Effector memory CD4-positive, alpha-beta T cell (primary cell): ENCODE measurements at places on chromosomes 13 and 19.
A peak's percentile ranks its signal among the peaks of the same experiment; 100 is the strongest.

DNA sequence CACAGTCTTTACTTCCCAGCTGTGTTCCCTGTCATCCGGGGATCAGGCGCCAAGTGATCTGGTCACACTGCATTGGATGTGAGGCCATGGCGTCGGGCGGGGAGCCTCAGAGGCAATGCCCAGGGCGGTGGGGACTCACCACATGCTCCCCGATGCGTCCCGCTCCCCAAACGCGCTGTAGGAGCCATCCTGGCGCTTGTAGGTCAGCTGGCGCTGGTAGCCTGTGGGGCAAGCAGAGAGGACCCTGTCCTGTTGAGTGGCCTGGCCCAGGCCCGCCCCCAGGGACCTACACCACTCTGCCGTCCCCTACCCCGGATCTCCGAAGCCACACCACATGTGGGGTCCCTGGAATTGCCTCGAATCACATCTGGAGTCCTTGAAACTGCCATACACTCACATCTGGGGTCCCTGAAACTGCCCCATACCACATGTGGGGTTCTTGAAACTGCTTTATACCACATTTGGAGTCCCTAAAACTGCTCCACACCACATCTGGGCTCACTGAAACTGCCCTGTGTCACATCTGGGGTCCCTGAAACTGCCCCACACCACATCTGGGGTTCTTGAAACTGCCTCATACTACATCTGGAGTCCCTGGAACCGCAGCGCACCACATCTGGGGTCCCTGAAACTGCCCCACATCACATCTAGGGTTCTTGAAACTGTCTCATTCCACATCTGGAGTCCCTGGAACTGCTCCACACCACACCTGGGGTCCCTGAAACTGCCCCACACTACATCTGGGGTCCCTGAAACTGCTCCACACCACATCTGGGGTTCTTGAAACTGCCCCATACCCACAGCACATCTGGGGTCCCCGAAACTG is 33.2 kb downstream of the F2RL3 start:
- DNase-seq = no peak
- H3K4me1 ChIP-seq = no peaks in the 10 kb centered on the region
- H3K27me3 ChIP-seq = no peaks in the 10 kb centered on the region
- no peak overlapping the region for H3K27ac ChIP-seq
- H3K4me3 ChIP-seq = no peak overlapping the region

- peak overlapping the region; percentile 49 for H3K4me3 ChIP-seq
- H3K27ac ChIP-seq = peak overlapping the region; percentile 62
- H3K4me1 ChIP-seq = peaks cover 66% of the 10 kb centered on the region
- H3K27me3 ChIP-seq = no peaks in the 10 kb centered on the region
Measured at GRCh38 chr19:1266916-1267476, 2.1 kb upstream of the CIRBP start.

GRCh38 chr13:31160857-31161556 is 697 bp downstream of the HSPH1 start:
- no peaks in the 10 kb centered on the region for H3K36me3 ChIP-seq
- peak; percentile 27 for DNase-seq
- peak overlapping the region; percentile 95 for H3K4me3 ChIP-seq
- H3K27me3 ChIP-seq = no peaks in the 10 kb centered on the region
- H3K27ac ChIP-seq = peak overlapping the region; percentile 90

DNA sequence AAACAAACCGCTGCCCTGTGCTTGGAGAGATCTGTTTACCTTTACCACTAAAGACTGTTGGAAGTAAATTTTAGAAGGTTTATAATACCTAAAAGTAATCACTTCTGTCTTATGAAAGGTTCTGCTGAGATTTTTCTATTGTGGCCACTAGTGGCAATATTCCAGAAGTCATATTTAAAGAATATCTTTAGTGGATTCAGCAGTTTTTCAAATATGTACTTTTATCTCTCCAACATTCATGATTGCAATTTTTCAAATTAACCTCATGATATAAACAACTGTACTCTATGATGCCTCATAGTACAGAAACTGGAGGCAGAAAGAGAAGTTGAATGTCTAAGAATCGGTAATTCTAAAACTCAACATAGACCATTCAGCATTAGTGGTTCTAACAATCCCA is 53.2 kb upstream of the USPL1 start:
- H3K4me3 ChIP-seq = no peak overlapping the region
- DNase-seq = no peak

DNA sequence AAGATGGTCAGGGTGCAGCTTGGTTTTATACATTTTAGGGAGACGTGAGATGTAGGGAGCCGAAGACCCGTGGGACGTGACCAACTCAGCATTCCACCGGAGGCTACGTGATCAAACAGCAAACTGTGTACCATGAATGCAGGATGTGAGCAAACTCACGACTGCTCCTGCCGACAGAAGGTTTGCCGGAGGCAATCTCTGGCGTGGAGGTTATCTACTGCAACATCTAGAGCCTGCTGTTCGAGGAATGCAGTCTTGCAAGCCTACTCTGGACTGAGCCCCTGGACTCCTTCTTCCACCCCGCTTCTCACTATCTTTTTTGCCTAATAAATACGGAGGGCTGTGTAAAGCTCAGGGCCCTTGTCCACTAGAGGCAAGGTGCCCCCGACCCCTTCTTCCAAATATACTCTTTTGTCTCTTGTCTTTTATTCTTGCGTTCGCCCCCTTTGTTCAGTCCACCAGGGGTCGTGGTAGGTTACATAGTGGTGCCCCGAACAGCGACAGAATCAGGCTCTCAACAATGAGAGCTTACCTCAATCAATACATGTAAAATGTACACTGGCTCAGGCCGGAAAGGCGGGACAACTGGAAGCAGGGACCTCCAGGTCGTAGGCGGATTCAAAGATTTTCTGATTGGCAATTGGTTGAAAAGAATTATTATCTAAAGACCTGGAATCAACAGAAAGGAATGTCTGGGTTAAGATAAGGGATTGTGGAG is 8.9 kb upstream of the OR1I1 start:
- DNase-seq = no peak
- H3K4me3 ChIP-seq = no peak overlapping the region
- no peaks in the 10 kb centered on the region for H3K4me1 ChIP-seq
- no peak overlapping the region for H3K27ac ChIP-seq
- H3K27me3 ChIP-seq = no peaks in the 10 kb centered on the region

DNA sequence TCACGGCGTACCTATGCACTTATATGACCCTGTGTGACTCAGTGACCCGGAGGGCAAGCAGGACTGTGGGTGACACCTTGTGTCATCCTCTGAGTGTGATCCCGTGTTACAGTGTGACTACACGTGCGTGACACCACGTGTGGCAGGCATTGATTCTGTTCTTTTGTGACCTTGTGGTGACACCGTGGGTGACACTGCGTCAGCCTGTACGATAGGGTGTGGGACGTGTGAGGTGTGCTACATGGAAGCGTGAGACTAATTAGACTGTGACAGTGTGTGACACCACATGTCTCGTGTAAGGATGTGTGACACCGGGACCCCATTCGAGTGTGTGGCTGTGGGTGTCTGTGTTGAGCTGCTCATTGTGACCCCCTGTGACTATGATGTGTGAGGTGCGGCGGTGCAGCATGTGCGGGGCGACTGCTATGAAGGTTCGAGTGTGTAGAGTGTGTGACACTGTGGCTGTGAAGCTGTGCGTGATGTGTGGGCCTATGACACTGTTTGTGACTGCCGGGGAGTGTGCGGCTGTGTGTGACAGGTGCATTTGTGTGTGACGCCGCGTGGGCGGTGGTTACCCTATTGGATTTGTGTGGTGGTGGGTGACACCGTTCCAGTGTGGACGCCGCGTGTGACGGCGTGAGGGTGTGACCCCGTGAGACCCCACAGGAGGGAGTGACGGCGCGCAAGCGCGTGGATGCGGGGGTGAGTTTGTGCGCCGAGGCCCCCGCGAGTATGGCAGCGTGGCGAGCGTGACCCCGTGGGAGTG is 399 bp upstream of the SPTBN4 start:
- no peaks in the 10 kb centered on the region for H3K27me3 ChIP-seq
- no peaks in the 10 kb centered on the region for H3K36me3 ChIP-seq
- H3K4me1 ChIP-seq = peaks cover 26% of the 10 kb centered on the region
- peak overlapping the region; percentile 36 for H3K27ac ChIP-seq

DNA sequence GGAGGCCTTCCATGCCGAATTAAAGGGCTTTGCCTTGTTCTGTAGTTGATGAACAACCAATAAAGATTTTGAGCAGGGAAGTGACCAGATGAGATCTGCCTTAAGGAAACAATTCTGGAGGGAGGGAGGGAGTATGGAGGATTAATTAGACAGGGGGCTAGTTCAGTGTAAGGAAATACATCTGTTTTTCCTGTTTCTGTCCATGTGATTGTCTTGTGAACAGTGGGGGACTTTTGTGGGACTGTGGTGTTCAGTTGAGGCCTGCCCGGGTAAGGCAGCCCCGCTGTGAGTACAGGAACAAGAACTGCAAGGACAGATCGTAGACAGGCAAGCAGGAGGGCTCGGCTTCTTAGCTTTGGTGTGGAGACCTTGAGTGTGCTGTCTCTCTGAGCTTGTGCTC is 59.0 kb downstream of the DGKH start:
- H3K36me3 ChIP-seq = no peaks in the 10 kb centered on the region
- no peak overlapping the region for H3K4me3 ChIP-seq
- no peak overlapping the region for H3K27ac ChIP-seq
- H3K27me3 ChIP-seq = no peaks in the 10 kb centered on the region
- DNase-seq = no peak
- no peaks in the 10 kb centered on the region for H3K4me1 ChIP-seq

DNA sequence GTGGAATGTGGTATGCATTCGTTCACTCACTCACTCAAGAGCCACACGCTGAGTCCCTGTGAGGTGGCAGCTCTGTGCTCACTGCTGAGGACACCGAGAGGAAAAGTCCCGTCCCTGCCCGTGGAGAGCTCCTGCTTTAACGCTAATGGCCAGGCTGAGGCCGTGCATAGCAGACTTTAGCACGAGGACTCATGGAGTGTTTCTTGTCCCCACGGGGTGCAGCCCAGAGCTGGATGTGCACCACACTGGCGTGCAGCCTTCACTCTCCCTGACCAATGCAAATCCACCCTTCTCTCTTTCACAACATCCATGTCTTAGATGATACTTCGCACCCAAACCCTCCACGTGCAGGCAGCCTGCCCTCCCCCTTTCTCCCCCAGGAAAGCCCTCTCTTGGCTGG is 159.6 kb upstream of the ZNF536 start:
- no peaks in the 10 kb centered on the region for H3K27me3 ChIP-seq
- no peak overlapping the region for H3K27ac ChIP-seq
- no peaks in the 10 kb centered on the region for H3K36me3 ChIP-seq

DNA sequence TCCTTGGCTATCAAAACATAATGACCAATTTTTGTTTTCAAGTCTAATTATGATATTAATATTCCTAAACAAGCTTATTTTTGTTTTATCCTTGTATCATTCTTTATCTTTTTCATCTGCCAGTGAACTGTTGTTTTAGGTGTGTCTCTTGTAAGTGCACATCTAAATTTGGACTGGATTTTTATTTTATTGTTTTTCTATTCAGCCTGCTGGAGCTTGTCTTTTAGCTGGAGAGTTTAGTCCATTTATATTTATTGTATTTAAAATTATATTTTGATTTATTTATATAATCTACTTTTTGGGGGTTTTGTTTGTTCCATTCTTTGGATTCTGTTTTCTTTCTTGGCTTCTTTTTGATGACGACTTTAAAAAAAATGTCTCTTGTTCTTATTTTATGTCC is 159.0 kb downstream of the PCCA start:
- H3K27me3 ChIP-seq = no peaks in the 10 kb centered on the region
- no peaks in the 10 kb centered on the region for H3K36me3 ChIP-seq
- DNase-seq = no peak
- H3K4me3 ChIP-seq = no peak overlapping the region
- H3K4me1 ChIP-seq = no peaks in the 10 kb centered on the region

DNA sequence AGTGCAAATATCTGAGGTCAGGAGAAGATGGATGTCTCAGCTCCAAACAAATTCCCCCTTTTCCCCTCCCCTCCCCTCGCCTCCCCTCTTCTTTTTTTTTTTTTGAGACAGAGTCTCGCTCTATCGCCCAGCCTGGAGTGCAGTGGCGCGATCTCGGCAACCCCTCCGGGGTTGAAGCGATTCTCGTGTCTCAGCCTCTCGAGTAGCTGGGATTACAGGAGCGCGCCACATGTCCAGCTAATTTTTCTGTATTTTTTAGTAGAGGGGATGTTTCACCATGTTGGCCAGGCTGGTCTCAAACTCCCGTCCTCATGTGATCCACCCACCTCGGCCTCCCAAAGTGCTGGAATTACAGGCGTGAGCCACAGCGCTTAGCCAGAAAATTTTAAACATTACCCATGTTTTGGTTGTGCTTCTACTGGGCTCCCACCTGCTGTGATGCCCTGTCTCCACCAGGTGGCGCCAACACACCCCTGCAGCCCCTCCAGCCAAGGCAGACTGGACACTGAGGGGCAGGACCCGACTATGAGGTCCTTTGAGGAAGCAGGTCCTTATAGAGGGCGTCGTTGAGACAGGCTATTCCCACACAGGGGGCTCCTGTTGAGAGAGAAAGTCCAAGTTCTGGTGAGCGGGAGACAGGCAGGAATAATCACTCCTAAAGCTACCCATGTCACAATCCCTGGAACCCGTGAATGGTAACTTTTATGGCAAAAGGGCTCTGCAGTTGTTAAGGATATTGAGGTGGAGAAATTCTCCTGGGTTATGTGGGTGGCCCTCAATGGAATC is 6.3 kb downstream of the ERICH4 start:
- peak; percentile 46 for DNase-seq
- no peaks in the 10 kb centered on the region for H3K27me3 ChIP-seq
- no peaks in the 10 kb centered on the region for H3K36me3 ChIP-seq
- no peak overlapping the region for H3K27ac ChIP-seq
- H3K4me3 ChIP-seq = peak overlapping the region; percentile 27

DNA sequence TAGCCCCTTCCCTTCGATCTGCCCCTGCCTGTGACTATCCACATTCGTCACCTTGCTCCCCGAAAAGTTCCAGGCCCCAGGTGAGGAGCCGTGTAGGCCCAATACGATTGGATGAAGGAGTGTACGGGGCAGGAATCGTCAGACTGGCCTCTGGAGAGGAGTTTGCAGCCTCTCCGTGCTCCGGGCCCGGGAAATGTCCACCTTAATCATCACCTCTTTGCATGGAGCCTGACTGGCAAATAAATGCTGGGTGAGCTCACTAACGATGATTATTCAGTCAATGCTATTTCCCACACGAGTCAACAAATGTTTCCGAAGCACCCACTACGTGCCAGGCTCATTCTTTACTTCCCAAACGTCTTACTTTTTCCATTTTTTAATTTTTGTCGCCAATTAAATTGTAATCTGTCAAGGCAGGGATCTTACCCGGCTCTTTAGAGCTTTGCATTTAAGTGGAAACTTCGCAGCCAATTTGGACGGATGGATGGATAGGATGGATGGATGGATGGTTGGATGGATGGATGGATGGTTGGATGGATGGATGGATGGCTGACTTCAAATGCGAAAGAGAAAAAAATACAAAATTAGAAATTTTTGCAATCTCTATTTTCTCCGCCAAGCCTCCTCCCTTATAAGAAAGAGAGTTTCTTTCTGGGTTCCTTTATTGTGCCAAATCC is 45.8 kb downstream of the TGDS start:
- no peak for DNase-seq
- peak overlapping the region; percentile 87 for H3K27ac ChIP-seq
- peaks cover 4% of the 10 kb centered on the region for H3K4me1 ChIP-seq
- H3K4me3 ChIP-seq = peak overlapping the region; percentile 93

GRCh38 chr13:31436478-31436877 is 236.7 kb downstream of the B3GLCT start:
- no peak overlapping the region for H3K27ac ChIP-seq
- DNase-seq = no peak
- no peak overlapping the region for H3K4me3 ChIP-seq
- no peaks in the 10 kb centered on the region for H3K36me3 ChIP-seq
- peaks cover 4% of the 10 kb centered on the region for H3K27me3 ChIP-seq
- no peaks in the 10 kb centered on the region for H3K4me1 ChIP-seq

- peaks cover 3% of the 10 kb centered on the region for H3K36me3 ChIP-seq
- no peaks in the 10 kb centered on the region for H3K27me3 ChIP-seq
- DNase-seq = no peak
- no peak overlapping the region for H3K27ac ChIP-seq
Measured at GRCh38 chr13:112734696-112735547, 45.1 kb downstream of the ATP11A start.
